Daoy (cell line): ENCODE measurements at places on chromosomes 3 and 15. TPM values are rescaled to one million over a fixed set of nuclear protein-coding genes. Genes with fewer than 3 reads are reported as not detected.

DNA sequence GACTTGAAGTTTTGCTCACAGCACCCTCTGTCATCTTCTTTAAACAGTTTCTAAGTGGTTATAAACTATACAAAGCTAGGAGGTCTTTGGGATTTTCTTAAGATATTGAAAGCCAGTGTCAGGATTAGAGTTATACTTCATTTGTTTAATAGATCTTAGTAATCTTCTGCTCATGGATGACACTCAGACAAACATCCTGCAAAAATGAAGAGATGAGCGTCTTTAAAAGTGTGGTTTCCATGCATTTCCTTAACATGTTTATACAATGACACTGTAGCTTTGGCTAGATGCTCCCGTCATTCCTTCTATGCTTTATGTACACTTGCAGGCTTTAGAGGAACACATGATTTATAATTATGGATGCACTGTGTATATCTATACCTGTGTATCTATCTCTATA lies 182.2 kb downstream of the NAALADL2 start:
- DNase-seq: no peak

GRCh38 chr3:17077606-17078005 lies 192.9 kb downstream of the PLCL2 start:
- DNase-seq: no peak

- no peak for DNase-seq
Measured at GRCh38 chr3:107979538-107979937, 111.3 kb downstream of the CD47 start.

DNA sequence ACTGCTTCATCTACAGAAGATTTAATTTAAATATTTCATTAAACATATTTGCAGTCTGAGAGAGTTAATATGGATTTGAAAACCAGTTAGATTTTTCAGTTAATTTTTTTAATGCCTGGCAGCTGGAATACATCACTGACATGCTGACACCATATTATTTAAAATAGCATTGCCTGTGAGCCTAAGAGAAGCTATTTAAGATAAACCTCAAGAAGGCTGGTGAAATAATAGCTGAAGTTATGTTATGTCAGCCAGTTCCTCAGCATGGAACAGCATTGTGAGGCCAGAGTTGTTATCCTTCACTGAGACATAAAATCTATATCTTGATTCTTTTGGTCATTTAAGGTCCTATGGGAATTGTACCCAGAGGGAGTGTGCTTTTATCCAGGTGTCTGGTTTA lies 705.2 kb downstream of the NAALADL2 start:
- DNase-seq: no peak

DNA sequence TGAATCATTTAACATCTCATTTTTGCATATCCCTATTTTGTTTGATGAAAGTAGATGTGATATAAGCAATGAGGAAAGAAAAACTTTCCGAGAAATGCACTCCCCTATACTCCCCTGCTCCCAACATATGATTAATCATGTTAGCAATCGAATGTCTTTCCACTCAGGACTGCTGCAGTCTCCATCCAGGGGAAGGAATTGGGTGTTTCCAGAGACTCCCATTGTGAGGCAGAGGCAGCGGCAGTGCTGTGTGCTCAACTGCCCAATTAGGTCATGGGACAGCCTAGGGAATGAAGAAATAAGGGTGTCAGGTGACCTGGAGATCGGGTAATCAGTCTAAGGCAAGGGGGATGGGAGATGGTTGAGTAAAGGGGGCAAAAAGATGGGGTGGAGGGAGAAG lies 268.6 kb upstream of the MEIS2 start:
- no peak for DNase-seq

DNA sequence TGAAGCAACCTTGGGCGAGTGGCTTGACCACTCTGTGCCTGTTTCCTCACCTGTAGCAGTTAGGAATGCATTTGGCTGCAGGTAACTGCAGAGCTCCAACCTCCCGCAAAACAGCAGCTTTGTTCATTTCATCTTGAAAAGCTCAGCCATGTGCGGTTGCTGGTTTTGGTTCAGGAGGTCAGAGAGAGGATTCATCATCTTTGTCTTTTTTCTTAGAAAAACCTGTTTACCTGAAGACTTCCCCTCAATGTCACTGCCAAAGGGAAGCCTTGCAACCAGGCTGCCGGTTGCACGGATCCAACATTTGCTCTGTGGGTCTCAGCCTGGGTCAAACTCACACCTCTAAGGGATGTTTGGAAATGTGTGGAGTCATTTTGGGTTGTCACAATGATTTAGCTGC lies 16.4 kb upstream of the FURIN start:
- DNase-seq: no peak

DNA sequence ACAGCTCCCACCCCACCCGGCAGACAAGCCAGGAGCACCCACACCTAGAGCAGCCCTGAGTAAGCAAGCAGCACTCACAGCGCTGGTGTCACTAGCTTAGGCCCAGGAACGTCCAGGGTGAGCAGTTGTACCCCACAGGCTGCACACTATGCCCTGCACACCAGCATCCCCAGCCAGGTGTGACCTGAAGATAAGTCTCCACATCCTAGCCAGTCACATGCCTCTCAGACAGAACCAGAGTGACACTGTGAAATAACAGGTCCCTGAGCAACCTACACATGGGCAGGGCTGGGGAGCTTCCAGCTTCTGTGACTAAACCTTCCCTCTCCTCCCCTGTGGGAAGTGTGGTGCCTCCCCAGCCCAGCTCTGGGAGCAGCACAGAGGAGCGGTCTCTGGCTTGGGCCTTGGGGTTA lies 253.6 kb downstream of the UACA start:
- no peak for DNase-seq

DNA sequence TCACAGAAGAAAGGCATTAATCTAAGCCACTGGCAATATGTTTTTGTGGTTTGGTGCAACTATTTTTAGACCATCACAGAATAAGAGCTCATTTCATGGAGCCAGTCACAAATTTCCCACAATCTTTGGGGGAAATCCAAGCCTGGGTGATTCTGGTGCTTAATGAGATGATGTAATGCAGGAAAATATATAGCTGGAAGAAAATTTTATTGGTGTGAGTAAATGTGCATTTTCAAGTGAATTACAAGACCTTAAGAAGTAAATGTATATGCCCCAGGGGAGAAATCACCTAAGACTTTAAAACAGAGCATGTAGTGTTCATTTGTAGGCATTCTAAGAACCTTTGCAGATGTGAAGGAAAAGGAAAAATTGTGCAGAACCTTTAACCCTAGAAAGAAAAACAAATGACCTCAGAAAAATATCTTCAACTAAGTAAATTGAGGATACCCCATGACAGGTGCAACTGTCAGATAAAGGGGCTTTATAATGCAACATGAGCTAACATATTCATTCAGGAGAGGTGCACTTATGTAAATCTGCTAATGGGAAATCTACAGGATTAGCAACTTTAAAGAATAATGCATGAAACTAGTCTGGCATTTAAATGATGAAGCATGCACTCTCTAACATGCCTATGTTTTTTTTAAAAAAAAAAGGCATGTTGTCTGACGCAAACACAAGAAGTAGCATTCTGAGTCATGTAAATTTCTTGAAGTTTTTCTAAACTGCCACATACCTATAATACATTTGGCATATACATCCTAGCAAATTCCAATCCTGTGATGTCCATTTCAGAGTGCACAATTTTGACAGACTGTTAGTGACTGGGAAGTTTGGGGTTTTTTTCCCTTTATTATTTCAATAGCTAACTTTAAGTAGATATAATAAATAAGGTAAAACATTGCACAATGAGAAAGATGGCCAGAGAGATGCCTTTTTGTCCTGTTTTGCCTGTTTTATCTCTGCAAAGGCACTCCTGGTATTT lies 105.1 kb downstream of the MEX3B start:
- DNase-seq: peak; percentile 38

- peak; percentile 64 for DNase-seq
Measured at GRCh38 chr3:123365450-123366143, 83.3 kb downstream of the ADCY5 start.

DNA sequence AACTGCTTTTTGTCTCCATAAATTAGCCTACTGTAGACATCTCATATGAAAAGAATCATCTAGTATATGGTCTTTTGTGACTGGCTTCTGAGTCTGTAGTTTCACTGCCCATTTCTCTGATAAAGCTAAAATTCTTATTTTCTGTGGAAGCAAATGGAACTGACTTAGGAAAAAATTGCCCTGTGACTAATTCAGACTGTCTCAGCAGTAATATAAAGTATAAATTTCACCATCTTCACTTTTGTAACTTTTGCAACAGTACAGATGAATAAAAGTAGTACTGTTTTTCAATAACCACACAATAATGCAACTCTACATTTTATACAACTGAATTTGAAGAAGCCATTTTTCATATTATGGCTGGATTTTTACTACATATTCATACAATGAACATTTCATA lies 104.1 kb downstream of the TBC1D5 start:
- DNase-seq: no peak

GRCh38 chr3:143586576-143586975 lies 261.7 kb downstream of the SLC9A9 start:
- no peak for DNase-seq

DNA sequence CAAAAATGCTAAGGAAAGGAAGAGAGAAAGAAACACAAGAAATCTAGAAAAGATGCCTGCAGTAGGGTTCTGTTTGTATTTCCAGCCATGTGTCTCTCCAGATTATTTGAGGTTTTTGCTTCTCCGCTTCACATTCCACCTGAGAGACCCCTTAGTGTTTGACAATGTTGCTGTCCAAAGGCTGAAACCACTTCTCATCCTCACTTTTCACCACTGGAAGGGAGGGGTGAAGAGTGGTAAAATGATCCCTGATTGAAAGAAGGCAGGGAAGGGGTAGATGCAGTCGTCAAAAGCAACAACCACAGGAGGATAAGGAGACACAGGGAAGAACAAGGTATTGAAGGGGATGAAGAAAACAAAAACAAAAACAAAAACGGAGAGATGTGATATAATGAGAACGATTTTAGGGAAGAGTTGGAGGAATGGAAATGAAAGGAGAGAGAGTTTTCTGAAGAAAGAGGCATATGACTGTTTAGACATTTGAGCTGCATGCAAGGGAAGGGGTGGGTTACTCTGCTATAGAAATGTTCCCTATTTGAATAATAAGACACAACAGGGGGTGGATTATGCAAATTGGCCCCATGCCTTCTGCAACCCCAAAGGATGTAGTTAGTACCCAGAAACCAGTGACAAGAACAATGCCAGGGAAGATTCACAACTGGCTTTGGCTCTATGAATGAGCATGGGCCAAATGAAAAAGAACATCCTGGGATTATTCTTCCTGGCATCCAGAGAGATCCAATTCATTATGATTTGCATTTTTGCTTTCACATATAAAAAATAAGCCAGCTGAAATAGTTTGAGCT lies 235.9 kb downstream of the GAP43 start:
- DNase-seq: no peak

GRCh38 chr3:197297002-197297401 lies 1.4 kb downstream of the DLG1 start:
- DNase-seq: no peak

GRCh38 chr3:176159796-176160195 lies 1037.5 kb downstream of the TBL1XR1 start:
- DNase-seq: peak; percentile 9

DNA sequence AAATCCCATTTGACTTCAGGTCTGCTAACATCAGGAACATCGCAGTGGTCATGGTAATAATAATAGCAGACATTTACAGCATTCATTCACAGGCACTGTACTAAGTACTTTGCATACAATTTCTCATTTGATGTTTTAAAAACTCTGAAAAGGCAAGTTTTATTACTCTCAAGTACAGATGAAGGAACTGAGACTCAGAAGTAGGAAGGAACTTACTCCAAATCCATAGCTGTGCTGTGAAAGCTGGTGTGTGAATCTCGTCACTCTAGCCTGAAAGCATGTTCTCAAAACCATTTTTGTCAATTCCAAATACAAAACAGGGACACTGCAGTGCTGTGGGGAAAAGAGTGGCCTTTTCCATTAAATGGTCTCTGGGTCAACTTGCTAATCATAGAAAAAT lies 179.9 kb downstream of the FAM43A start:
- no peak for DNase-seq

GRCh38 chr3:138332472-138333073 lies 2.9 kb upstream of the NME9 start:
- DNase-seq: no peak

GRCh38 chr15:74294010-74294409 lies 57.9 kb downstream of the CCDC33 start:
- DNase-seq: no peak

GRCh38 chr3:35484929-35485530 lies 154.3 kb upstream of the ARPP21 start:
- DNase-seq: no peak

Gene LRCH3
- 17.1 and 23.5 TPM in 2 replicates for total RNA-seq

Gene IDH2
- total RNA-seq: 56.1 and 68.8 TPM in 2 replicates

Gene HAPLN3
- total RNA-seq: 5.6 and 6.6 TPM in 2 replicates

Gene SCAANT1
- total RNA-seq: not detected in 2 replicates

Gene PROS1
- total RNA-seq: 5.9 and 8.3 TPM in 2 replicates
